Kidney tubule cell (primary cell): ENCODE measurements at places on chromosomes 2 and 18.
A peak's percentile ranks its signal among the peaks of the same experiment; 100 is the strongest.

- peak; percentile 82 for DNase-seq
These were observed 905 bp downstream of the TTLL4 start for GRCh38 chr2:218711550-218711929.

DNA sequence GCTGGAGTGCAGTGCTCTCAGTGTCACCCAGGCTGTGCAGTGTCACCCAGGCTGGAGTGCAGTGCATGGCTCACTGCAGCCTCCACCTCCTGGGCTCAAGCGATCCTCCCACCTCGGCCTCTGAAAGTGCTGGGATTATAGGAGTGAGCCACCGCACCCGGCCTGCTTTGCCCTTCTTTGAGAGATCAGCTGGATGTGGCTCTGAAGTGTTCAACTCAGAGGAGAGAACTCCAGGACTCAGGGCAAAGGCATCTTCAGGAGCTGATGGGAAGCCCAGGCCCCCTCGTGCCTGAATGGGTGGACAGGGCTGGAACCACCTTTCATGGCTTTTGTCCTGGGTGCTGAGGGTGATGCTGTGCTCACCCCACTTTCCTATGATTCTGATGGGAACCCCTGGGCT lies 52.0 kb upstream of the HAAO start:
- DNase-seq, result no peak

DNA sequence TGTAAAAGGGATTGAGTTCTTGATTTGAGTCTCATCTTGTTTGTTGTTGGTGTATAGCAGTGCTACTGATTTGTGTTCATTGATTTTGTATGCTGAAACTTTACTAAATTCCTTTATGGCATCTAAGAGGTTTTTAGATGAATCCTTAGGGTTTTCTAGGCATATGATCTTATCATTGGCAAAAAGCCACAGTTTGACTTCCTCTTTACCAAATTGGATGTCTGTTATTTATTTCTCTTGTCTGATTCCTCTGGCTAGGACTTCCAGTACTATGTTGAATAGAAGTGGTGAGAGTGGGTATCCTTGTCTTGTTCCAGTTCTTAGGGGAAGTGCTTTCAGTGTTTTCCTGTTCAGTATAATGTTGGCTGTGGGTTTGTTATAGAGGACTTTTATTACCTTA lies 4.8 kb downstream of the ANKAR start:
- no peak for DNase-seq

GRCh38 chr2:135072125-135072997 lies 20.3 kb downstream of the RAB3GAP1 start:
- peak; percentile 11 for DNase-seq

DNA sequence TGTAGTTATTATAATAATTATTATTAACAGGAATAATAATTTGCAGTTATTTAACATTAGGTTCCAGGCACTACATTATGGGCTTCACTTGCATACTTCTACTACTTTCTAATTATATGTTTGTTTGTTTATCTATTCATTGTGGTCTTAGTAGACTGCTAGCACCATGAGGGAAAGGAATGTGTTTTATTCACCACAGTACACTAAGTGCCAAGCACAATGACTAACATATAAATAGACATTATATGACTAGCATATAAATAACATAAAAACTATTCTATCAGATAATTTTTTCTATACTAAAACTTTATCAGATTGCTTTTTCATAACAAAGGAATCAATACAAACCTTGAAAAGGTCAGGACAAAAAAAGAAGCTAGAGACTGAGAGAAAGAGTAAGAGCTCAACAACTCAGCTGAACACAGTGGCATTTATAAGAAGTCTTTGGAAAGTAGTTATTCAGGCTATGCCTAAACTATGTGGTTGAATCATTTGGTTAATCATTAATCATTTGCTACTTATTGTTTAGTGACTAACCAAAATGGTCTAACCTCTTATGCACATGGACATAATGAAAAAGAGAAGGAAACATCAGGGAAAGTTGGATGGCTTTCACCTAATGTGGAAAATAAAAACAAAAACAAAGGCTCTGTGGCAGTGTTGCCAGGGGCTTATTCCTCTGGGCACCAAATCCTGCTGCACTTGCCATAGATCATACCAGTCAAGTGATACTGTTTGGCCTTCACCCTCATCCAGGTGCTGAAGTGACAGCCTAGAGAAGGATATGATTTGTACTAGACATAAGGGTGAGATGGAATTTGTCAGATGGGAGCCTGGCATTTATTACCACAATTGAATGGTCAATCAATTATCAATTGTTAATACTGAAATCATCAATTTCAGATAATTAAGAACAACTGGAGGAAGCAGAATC lies 174.9 kb downstream of the ETAA1 start:
- peak; percentile 97 for DNase-seq

DNA sequence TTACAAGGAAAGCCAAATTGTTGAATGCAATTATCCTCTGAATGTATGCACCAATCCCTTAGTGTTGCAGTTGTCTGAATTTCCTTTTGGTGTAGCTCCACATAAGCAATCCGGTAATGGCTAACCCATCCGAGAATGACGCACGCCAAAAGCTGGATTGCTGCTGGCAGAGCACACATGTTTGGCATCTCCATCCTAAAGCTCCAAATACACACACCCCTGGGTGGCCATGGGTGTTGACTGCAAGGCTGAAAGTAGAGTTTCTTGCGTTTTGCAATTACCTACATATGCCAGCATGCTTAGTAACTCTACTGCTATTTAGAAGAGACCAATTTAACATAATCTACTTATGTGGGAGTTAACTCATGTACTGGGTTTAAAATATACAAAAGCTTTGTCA lies 53.1 kb downstream of the KCTD1 start:
- no peak for DNase-seq

- DNase-seq, result no peak
These were observed 155.9 kb upstream of the MAP3K20 start for GRCh38 chr2:172919732-172920131.

DNA sequence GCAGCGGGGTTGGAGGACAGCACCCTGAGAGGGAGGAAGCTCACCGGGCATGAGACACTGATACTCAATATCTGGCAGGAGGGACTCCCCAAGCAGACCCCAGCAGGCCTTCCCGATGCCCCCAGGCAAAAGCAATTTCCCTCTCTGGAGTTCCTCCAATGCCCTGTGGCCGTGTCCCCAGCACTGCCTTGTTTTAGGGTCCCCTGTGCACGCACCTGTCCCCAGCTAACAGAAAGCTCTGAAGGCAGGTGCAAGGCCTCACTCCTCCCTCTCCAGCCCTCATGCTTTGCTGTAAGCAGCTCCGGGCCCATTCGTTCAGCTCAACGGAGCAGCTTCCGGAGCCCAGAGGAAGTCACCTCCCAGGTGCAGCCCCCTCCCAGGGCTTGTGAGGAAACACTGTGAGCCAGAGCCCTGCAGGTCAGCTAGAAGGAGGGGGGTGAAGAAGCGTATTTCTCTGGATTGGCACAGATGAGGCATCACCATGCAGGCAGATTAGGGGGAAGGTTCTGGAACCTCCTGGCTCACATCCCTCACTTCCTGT lies 50.3 kb upstream of the ID2 start:
- no peak for DNase-seq

- DNase-seq, result no peak
These were observed 766.4 kb upstream of the ID2 start for GRCh38 chr2:7915302-7916091.

GRCh38 chr2:174846218-174846617 lies 81.9 kb upstream of the CHRNA1 start:
- DNase-seq, result no peak

- no peak for DNase-seq
These were observed 44.8 kb downstream of the DIPK1C start for GRCh38 chr18:74412116-74412880.

GRCh38 chr2:113061241-113061640 lies 2.2 kb downstream of the IL36RN start:
- no peak for DNase-seq

DNA sequence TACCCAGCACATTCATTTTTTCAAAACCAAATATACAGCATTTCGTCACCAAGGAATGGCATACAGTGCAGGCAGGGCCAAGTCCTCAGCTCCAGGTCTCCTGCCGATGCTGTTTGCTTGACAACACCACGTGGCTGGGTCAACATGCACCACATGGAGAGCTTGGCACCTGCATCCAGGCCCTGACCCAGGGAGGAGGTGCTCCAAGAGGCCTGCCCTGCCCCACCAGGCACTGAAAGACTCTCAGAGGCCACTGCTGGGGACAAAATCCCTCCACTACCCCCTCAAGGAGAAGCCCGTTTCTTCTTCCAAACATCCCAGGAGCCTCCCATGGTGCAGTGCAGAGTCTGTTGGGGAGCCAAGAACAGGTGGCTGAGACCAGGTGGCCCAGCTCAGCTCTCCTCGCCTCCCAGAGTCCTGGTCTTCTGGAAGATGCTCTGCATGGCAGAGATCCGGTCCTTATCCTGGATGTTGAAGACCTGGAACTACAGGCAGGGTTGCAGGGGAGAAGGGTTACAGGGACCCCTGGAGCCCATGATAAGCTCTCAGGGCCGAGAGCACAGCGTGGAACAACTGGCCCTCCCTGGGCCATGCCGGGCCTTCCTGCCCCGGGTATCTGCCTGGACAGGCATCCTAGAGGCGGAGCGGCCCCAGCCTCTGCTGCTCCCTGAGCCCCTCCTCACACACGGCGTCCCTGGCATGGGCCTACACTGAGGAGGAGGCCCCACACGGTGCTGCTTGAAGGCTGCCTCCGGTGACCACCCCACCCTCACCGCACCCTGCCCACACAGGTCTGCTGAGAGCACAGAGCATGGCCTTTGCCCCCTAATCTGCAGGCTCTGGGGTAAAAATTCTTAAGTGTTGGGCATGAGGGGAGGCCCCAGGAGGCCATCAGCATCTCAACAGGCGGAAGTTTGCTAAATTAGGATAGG lies 9.0 kb downstream of the MAB21L4 start:
- no peak for DNase-seq

DNA sequence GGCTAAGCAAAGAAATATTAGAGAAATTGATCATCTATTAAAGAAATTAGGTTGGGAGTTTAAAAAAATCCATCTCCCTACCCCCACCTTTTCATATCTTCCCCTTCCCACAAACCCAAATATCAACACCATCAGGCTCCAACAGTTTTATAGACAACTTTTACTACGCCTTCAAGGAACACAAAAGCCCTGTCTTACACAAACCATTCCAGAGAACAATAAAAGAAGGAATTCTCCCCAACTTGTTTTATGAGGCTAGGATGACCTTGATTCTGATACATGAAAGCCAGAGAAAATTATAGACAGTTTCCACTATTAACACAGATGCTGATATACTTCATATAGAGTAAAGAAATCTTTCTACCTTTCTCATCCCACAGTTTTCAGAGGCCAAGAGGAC lies 211.6 kb downstream of the OSR1 start:
- no peak for DNase-seq

GRCh38 chr2:60331115-60331809 lies 222.2 kb downstream of the BCL11A start:
- no peak for DNase-seq

- DNase-seq, result no peak
These were observed 215.2 kb downstream of the VAPA start for GRCh38 chr18:10128921-10129501.

GRCh38 chr2:54967269-54967668 lies 83.0 kb downstream of the RTN4 start:
- no peak for DNase-seq

DNA sequence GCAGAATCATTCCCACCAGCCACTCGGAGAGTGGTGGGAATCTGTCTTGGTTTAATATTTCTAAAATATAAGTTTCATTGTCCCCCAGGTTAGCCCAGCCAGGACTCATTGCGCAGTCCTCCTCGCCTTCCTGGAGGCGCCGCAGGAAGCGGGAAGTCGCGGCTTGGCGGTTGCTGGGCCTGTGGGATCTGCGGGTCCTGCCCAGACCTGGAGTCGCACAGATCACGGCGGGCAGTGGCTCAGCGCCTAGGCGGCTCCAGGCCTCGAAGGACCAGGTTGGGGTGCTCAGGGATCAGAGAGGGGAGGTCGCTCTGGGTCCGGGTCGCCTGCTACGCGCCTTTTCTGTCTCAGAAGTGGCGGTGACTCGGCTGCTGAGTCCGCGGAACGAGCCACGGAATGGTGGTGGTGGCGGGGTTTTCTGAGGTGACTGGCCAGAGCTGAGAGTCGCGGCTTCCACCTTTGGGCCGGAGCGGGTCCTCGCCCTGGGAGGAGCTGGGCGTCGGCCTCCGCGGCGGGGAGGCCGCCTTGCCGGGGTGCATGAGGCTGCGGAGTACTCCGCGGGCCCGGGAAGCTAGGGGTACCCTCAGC lies 2.6 kb downstream of the HOXD3 start:
- DNase-seq, result peak; percentile 43

GRCh38 chr2:96661324-96661723 lies 18.8 kb downstream of the FER1L5 start:
- DNase-seq, result no peak

DNA sequence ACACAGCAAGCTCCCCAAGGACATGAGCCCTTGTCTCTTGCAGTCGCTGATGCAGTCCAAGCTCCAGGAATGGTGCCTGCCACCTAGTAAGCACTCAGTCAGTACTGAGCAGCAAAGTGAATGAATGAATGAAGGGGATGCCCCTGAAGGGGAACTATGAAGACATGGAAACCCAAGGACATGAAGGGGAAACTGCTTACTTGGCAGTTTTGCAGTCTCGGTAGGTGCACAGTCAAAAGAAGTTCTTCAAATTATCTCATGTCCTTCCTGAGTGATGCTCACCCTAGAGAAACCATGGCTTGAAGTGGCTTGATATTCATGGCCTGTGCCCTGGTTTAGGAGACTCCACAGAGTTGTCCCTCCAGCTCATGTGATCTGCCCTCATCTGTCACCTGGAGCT lies 102.1 kb upstream of the DLX2 start:
- DNase-seq, result no peak

DNA sequence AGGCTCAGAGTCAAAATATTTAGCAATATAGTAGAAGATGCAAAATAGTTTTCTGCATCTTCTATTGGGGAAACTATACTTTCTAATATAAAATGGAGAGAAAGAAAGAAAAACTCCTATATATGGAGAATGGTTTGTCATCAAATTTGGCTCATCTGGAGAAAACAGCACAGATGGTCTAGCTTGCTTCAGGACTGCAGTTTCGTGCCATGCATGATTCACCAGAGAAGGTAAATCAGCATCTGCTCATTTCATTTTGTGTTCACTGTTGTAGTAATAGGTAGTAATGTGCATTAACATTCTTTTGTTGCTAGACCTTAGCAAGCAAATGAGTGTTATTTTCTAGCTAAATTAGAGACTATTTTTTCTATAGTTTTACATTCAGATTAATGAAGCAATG lies 179.0 kb downstream of the ASXL3 start:
- DNase-seq, result peak; percentile 2

- no peak for DNase-seq
These were observed 19.8 kb downstream of the DTNA start for GRCh38 chr18:34729740-34730355.

GRCh38 chr2:119730671-119731177 lies 29.0 kb upstream of the PTPN4 start:
- peak; percentile 57 for DNase-seq

- DNase-seq, result no peak
These were observed 1.8 kb upstream of the HDAC4 start for GRCh38 chr2:239402666-239403065.

GRCh38 chr2:126966601-126967000 lies 67.9 kb downstream of the TEX51 start:
- no peak for DNase-seq
